ENCODE measurements at places on chromosomes 7 and 10.

DNA sequence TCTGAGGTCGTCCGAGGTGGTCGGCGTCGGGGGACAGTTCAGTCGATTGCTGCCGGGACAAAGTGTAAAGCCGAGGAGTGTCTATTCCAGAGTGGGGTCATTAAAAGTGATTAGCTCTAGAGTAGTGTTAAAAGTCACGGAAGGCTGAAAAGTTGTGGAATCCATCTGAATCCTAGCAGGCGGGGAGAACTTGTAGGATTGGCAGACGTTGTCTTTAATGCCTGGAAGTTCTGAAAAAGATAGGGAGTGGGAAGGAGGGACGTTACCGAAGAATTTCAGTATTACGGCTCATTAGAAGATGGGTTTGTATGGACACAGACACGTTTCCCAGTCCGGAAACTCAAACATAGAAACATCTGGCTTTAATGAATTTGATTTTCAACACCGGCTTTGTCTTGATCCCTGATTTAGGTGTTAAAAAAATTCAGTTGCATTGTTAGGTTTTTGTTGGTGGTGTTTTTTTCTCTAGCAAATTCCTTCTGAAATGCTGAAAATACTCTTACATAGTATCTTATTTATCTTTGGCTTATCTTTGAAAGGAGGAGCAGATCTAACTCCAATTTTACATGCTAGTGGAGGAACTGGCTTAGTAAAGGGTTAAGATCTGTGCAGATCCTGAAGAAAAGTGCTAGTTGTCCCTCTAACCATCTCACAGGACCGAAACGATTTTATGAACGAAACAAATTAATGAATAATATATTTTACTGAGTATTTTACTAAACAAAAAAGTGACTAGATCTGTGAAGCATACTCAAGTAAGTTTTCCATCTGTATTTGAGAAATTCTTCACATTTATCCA, 900 bp downstream of the MKLN1 start:
- no peak for DNase-seq

DNA sequence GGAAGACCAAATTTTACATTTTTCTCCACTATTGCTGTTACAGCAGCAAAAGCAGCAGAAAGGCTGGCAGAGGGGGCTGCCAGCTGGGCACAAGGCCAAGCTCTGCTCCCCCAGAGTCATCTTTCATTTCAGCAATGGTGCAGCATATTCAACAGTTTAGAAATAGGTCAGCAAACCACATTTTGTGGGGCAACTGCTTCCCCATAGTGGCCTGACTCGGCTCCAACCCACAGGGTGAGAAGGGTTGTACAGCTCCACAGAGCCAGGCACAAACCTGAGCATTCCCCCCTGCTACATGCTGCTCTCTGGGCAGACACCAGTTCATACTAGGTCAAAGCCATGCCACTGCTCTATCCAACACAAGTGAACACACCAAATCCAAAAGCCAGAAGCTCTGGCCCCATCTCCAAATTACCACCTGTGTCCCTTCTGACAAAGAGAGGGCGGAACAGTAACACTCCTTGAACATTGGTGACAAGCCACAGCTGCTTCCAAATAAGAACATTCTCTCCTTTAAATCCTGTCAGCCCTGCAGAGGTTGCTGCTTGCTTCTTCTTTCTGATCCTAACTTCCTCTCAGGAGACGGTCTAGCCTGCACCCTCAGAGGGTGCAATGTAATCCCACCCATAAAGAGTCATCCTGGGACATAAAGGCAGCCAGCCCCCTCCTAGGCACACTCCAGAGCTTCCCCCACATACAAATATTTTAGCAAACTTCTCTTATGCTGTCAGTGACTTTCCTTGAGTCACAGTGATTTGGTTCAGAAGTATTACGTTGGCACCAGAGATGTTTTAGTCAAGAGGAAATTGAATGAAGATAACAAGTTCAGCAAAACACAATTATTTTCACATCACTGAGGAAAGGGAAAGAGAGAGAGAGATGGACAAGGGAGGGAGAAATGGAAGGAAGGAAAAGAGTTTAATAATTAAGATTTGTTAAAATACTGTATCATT, 39.0 kb upstream of the SLIT1 start:
- no peak for DNase-seq

DNA sequence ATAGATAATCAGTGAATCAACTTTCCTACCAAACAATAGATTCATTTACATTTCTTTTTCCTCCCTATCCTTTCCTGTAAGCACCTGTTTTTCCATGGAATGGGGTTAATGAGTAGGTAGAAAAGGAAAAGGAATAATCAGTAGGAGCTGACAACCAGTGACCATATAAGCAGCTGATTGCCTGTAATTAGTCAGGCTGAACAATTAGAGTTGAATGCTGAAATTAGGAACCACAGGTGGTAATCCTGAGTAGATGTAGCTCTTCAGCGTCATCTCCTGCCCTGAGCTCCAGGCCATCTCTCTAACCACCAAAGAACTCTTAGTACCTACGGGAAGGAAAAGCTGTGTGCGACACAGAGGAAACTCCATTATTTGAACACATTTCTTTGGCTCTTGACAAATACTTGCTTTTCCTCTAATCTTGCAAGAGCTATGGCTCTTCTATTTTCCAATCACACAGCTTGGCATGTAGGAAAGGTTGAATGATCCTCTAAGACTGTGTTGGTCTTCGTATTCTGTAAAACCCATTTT, 63.8 kb downstream of the KLHDC10 start:
- DNase-seq: no peak

- DNase-seq: no peak
Observed at GRCh38 chr7:55069271-55069792, 50.5 kb downstream of the EGFR start.
